ENCODE measurements at places on chromosomes 13 and 19.
A peak's percentile ranks its signal among the peaks of the same experiment; 100 is the strongest.

DNA sequence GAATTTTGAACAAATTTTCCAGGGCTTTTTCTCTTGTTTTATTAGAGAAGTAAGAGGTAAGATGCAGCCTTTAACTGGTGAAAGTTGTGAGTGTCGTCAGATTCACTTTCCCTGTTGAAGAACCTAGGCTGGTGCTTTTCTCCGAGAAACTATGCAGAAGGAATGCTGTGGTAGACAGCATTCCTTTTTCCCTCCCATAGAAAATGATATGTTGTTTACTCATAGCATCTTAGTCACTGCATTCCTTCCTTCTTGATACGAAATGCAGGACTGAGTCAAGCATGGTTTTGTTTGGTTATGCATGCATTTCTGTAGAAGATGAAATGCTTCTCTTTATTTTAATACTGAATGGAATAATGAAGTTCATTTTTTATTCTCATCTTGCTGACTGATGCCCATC, 3.4 kb downstream of the ITGBL1 start:
- no peak for DNase-seq

- no peak for DNase-seq
Measured at GRCh38 chr19:55370305-55370988, at the start of gene IL11. Gene IL11 (minus strand): TSS chr19:55370463. CDS start chr19:55370310, 153 bp downstream.

DNA sequence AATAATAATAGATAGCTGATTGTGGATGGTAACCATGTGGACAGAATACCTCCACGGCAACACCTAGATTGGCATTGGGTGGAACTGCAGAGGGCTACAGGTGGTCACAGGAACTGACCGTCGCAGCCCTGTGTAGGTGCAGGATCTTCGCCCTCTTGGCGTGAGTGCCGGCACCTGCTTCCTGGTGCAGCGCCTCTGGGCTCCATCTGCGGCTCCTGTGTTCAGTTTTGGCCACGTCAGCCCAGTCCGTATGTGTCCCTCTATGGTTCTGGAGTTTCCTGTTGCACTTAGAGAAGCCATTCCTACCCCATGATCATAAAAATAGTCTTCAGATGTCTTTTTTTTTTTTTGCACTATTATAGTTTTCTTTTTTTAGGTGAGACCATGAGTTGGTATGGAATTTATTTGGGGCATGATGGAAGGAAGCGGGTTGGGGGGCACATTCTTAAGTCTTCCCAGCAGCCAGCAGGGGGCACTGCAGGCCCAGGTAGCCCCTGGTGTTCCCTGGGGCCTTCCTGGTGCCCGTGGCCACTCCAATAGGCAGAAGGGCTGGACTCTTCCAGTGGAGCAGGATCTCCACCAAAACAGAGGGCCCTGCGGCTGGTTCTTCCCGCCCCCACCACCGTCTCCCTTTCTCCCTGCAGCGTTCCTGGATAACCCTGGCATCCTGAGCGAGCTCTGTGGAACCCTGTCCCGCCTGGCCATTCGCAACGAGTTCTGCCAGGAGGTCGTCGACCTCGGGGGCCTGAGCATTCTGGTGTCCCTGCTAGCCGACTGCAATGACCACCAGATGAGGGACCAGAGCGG, 10.1 kb upstream of the SLC25A42 start:
- peak; percentile 38 for DNase-seq

- DNase-seq, result no peak
Measured at GRCh38 chr13:44379885-44380284, 6.3 kb downstream of the SERP2 start.

DNA sequence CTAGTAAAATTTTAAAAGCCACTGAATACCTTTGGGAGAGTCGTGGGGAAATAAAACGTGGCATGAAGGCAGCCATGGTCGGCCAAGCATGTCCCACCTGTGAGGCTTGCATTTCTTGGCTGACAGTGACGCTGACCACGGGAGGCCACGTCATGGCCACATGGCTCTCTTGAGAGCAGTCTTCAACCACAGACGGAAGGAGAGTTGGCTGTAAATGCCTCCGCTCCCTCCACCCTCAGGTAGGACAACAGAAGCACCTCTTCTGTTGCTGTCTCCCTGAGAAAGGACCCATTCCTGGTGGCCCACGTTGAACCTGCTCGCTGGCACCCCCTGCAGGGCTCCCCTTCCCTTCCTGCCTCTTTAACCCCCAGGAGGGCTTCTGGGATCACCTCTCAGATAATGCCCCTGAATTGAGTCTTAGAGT, 10.6 kb upstream of the LRRC25 start:
- no peak for DNase-seq

All from stimulated activated CD4-positive, alpha-beta T cell treated with anti-CD3 and anti-CD28 coated beads, Interleukin-1b, Interleukin-23, amount 100 ng/mL, for 48 hours (primary cell).